ENCODE measurements at places on chromosomes 7 and 10.

DNA sequence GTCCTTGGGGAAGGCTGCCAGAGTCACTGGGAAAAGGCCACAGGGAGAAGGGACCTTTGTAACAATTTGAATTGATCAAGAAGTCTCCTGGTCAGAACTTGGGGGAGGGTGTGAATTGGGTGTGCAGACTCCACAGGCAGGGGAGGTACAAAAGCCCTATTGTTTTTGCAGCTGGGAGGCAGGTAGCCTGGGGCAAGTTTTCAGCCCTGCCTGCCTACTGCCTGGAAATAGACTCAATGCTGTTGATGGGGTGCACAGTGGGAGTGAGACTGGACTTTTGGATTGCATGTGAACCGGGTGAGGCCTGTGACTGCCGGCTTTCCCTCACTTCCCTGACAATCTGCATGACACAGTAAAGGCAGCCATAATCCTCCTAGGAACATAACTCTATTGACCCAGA, 947.0 kb downstream of the REEP3 start:
- ATAC-seq: no peak

- no peak for ATAC-seq
These were observed 457.4 kb downstream of the DNAJB6 start for GRCh38 chr7:157793973-157794745.

DNA sequence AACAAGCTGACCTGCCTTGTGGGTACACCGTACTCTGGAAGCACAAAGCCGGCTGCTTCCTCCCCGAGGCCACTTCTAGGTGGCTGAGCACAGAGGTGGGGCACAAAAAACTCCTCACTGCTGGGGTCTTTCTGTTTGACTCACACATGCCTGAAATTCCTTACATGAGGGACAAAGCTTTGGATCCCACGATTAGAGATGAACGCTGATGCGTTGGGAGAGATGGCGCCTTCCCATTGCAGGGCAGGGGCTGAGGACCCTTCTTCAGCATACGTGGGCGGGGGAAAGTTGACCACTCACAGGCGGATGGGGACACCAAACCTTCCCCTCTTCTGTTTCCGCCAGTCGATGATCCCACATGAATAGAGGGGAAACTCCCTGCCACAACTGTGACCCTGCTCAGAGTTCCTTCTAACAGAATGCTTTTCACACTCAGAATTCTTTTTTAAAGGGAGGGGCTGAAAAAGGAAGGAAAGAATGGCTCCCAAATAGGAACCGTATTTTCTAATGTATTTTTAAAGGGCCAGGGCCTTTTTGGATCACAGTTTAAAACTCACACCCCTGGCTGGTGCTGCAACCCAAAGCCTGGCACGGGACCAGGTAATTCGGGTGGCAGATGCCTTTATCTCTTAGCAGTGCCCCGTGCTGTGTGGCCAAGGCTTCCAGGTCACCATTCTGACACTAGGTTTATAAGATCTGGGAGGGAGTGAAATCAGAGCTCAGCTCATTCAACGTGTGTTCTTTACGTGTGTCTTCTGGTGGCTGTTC, 134.0 kb downstream of the PRKAG2 start:
- no peak for ATAC-seq

DNA sequence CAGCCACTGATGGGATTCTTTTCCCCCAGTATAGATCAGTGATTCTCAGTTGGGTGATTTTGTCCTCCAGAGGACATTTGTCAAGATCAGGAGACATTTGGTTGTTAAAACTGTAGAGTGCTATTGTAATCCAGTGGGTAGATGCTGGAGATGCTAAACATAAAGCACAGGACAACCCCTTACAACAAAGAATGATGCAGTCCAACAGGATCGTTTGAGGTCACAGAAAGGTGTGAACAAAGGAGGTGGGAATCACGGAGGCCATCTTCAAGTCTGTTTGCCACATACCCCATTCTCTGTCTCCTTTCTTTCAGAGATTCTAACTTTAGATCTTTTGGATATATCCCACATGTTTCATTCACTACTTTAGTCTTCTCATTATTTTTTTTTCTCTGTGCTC, 69.0 kb downstream of the HELLS start:
- no peak for ATAC-seq

GRCh38 chr10:15172306-15172840, 3.9 kb upstream of the NMT2 start:
- ATAC-seq: no peak

DNA sequence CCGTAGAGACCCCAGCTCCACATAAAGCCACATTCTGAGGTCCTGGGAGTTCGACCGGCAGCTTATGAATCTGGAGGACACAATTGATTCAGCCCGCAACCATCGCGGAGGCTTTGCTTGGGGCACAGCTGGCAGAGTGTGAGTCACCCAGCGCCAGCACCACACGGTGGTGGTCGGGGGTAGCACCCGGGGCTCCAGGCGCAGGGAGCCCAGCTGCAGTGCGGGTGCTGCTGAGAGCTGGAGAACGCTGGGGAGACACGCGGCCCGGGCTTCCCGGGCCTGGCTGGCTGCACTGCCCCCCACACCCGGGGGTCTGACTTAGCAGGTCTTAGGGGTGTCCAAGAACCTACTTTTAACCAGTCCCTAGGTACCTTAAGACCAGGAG, 87.9 kb downstream of the PAXIP1 start:
- ATAC-seq: no peak

- ATAC-seq: no peak
These were observed 41.1 kb upstream of the CNPY1 start for GRCh38 chr7:155587486-155587885.

GRCh38 chr7:122885583-122886356, 490 bp downstream of the CADPS2 start:
- no peak for ATAC-seq

DNA sequence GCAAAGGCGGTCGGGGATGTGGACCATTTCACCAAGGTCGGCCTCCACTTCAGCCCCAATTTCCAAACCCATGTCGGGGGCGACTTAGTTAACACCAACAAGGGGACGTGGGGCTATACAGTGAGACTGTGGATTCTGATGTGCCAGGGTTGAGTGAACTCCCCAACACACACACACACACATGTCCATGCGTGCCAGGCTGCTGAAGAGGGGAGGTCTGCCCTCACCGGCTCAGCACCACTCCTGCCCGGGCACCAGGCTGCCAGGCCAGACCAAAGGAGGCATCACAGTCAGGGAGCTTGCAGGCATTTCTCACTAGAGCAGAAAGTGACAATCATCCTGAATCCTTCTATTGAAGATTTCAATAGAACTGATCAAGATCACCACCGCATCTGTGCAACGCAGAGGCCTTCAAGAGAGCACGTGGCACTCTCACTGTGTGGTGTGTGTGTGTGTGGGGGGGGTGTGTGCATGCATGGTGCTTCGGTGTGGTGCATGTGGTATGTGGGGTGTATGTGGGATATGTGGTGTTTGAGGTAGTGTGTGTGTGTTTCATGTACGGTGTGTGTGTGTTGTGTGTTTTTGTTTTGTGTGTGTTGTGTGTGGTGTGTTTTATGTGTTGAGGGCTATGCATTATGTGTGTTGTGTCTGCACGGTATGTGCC, 403.5 kb upstream of the RNF32 start:
- no peak for ATAC-seq

- ATAC-seq: no peak
These were observed 73.5 kb downstream of the ZFAND4 start for GRCh38 chr10:45599021-45599603.

DNA sequence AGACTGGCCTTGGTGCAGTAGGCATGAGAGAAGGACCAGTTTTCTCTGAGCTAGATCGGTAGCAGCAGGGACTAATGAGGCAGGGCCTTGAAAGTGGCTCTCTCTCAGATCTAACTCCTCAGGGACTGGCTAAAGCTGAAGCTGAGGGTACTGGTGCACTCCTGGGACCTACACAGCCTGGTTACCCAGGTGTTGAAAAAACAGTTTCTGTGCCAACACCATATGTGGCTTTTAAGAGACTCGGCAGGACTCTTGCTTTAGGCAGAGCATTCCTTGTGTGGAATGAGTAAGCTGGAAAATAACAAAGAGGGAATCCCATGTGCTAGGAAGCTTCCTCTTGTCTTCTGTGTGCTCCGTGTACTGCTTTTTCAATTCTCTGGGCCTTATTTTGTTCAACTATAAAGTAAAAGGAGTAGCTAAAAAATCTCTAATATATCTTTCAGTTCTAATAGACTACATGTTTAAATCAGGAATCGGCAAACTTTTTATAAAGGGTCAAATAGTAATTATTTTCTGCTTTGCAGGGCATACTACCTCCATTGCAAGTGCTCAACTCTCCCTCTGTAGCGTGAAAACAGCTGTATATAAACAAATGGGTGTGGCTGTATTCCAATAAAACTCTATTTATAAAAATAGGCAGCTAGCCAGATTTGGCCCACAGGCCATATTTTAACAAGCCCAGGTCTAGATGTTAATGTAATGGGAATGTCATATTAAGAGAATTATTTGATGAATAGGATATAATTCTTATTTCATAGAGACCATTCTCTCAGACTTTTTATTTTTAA, 186.1 kb upstream of the KAT6B start:
- peak; percentile 64 for ATAC-seq

GRCh38 chr7:16494955-16495719, 29.6 kb upstream of the SOSTDC1 start:
- no peak for ATAC-seq

DNA sequence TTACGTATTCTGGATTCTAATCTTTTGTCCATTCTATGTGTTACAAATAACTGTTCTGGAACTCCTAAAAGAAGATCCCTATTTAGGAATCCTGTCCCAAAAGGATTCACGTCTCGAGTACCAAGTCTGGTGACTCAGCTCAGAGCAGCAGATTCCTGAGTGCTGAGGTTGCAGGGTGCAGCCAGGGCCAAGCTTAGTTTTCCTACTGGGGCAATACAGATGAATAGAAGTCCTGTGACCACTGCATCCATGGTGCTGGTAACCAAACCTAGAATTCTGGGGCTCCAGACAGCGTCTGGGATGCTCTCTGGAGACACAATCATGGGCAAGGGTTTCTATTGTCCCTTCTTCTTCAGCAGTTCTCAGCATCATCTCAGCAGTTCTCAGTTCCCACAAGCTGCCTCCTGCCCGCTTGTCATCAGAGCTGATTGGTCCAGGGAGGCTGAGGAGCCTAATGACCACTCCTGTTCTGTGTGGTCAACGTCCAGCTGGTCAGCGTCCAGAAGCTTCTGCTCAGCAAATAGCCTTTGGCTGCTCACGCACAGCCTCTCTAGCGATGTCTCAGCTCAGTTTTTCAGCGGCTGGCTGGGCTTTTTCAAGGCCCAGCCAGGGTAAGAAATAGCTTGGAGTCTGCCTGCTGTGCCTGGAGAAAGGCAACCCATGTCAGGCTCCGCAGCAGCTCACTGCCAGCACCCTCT, 50.4 kb upstream of the C7orf33 start:
- no peak for ATAC-seq
